ENCODE measurements at places on chromosomes 1 and 21.
A peak's percentile ranks its signal among the peaks of the same experiment; 100 is the strongest.

DNA sequence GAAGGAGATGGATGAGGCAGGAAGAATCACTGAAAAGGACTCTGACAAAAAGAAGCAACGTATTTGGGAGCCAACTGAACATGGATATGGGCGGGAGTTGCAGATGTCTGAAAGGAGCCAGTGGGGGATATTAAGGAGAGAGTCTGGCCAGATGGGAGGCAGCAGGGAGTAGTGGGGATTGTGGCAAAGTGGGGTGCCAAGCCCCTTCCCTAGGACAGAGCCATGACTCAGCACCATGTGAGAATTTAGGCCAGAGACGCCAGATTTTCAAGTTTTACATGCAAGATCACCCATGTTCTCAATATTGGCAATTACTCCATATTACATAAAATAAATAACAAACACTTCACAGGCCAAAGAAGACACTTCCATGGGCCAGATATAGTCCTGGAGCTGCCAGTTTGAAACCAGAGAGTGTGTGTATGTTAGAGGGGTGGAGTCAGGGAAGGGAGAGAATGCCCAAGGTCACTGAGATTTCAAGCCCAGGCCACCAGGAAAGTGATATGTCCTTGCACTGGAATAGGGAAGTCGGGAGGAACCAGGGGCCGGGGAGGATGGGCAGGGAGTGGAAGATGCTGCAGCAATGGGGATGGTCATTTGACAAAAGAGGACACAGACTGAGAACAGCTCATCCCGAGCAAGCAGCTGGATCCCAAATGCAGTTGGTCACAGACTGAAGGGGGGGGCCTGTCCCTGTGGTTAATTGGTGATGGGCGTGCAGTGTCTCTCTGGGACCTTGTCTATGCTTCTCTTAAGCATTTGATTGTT lies 23.5 kb downstream of the TMEM51 start:
- DNase-seq, result peak; percentile 57

DNA sequence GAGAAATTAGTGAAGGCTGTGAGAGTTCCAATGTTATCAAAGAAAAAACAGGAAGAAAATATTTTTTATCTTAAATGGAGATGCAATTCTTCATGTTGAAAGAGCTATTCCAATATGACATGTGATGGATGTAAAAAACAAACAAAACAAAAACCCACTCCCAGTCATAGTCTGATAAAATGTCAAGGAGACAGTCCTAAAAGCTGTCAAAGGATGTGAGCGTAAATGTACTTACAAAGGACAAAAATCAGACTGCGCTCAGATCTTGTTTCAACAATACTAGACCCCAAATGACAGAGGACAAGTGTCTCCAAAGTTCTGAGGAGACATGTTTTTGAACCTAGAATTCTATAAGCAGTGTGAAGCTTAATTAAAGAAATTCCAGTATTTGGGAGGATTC lies 265.8 kb downstream of the PLPP3 start:
- DNase-seq, result no peak

GRCh38 chr1:215111916-215112315 lies 29.4 kb downstream of the KCNK2 start:
- DNase-seq, result peak; percentile 20

DNA sequence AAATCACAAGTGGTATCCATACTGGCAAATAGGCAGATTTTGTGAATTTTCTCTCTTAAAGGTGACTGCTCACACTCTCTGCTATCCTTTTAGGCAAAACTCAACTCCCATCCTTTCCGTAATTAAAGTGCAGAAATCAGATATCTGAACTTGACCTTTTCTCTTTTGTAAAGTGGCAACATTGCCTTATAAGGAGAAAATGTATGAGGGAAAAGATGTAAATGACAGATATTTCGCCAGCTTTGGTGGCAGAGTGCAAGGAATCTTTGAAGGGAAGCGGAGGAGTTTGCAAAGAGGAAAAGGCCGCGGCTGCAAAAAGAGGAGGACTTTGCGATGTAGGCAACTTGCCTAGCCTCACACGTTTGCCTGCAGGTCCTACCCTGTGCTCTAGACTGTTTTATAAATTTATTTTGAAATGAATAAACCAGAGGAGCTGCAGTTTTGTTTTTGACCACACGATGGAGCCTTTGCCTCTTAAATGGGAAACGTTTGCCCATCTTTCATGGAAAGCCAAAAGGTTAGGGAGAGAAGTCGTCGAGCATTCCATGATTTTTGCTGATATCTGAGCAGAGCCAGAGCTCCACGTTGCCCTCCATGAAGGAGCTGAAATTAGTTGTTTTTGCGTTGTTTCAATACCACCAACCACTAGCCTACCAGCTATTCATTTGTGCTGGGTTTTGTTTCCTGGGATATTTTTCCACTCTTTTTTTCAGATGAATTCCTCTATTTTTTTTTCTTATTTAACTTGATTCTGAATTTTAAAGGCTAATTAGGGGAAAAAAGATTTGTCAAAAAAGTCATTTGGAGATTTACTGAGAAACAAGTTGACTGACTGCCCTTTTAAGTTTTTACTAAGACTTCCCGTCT lies 242.3 kb downstream of the LMX1A start:
- peak; percentile 61 for DNase-seq

DNA sequence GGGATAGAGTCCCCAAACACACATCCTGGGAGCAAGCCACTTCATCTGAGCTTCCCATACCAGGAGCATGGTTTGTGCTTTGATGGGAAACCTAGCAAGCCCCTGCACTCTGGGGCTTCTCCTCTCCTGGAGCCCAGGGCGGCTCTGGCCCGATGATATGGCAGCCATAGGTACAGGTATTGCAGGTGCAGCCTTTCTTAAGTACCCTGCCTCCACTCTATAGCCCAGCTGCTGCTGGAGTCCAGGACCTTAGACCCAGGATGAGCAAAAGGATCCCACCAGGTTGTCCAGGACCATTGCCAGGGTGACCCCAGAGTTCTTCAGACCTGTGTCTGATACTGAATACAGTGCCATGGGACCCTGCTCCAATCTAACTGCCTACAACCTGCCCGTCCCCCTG lies 4.2 kb downstream of the C1orf226 start:
- DNase-seq, result no peak

GRCh38 chr1:43074244-43074643 lies 97.8 kb downstream of the EBNA1BP2 start:
- DNase-seq, result peak; percentile 27
